ENCODE measurements at places on chromosomes 4 and X.

DNA sequence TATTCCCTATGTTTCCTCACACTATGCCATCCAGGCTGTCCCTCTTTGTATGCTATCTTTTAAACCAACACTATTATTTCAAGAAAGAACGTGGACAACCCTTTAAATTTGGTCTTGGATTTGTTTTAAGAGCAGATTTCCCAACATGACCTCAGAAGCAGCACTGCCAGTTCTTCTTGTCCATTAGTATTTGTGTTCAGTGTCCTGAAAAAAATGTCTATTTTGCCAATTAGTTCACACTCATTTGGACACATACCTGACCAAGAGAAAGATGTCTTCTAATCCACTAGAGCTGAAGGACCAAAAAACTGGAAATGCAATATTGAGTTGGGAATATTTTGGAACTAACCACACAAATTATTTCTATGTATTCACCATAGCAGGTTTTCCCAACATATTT is 223.2 kb upstream of the CNKSR2 start:
- DNase-seq, result no peak

- DNase-seq, result no peak
Observed at GRCh38 chrX:2657532-2658113, 33.5 kb upstream of the CD99 start.

DNA sequence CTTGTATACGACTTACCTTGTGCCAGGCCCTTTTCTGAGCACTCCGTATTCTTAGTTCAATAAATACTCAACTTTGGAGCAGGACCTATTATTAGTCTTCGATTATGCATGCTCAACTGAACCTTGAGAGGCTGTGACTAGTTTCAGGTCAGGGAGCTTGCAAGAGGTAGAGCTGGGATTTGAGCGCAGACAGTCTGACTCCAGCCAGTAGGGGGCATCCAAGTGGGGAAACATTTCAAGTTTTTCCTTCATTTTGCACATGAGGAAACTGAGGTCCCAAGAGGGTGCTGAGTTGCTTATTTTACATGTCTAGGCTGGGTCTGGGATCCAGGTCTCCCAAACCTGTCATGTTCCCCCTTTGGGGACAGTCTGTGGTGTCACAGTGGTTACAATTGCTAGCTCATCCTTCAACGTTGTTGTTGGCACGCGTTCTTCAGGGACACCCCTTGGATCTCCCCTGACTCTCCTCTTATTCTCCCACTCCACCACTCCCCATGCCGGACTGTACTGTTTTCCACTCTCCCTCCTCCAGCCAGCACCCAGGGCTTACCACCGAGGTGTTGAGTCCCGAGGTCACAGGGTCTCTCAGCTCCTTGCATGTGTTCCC is 6.7 kb upstream of the PRICKLE3 start:
- no peak for DNase-seq

DNA sequence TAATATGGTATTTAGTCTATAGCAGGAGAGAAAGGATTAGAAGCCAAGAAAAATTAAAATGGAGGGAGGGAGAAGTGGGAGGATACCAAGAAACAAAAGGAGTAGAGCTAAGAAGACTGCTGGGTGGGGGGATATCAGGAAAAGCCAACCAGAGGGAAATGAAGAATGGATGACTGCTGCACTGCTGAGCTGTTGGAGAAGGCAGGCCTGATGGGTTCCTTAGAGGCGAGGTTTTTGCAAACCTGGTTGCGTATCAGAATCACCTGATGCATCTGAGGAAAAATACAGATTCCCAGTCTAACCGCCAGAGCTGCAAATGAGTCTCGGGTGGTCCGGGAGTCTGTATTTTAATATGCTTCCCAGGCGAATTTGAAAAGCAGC is 1.5 kb downstream of the PGRMC1 start:
- DNase-seq, result no peak

GRCh38 chr4:85495621-85496020 is 20.7 kb downstream of the ARHGAP24 start:
- no peak for DNase-seq

- DNase-seq, result no peak
Observed at GRCh38 chrX:153351981-153352380, 18.0 kb downstream of the ZNF275 start.

DNA sequence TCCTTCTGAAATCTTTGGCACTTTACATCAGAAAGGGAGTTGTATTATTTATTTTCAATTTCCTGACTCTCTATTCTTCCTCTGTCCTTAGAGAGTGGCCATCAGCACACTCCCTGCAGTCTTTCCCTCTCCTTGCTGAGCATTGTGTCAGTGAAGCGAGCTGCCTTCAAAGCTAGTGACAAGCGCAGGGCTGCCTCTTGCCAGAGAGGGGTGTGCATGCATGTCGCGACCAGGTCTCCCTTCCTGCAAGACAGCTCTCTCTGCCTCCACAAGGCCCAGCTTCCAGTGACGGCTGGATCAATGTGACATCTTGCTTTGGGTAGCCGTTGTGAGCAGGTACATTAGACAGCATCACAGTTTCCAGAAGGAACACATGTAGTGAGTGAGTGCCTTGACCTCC is 810.9 kb upstream of the TENM3 start:
- no peak for DNase-seq

- no peak for DNase-seq
Observed at GRCh38 chr4:182449186-182449929, 206.2 kb downstream of the TENM3 start.

DNA sequence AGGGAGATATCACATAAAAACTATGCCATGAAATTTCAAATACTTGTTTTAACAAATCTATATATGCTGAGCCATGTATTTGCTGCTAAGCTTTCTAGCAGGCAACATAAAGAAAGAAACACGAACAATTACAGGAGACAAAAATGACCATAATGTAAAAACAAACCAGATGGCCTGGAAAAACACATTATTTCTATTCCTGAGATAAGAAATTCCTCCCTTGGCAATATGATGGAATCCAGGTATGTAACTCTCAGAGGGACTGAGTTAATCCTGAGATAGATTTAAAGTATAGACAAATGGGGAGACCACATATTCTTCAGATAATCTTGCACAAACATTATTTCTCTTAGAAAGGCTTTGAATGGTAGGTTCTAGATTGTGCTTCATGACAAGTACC is 224.1 kb upstream of the MAB21L2 start:
- no peak for DNase-seq
